ENCODE measurements at places on chromosomes 5 and 9. TPM values are rescaled to one million over a fixed set of nuclear protein-coding genes. Genes with fewer than 3 reads are reported as not detected.

Gene LCP2
- total RNA-seq, result 12.8 TPM

DNA sequence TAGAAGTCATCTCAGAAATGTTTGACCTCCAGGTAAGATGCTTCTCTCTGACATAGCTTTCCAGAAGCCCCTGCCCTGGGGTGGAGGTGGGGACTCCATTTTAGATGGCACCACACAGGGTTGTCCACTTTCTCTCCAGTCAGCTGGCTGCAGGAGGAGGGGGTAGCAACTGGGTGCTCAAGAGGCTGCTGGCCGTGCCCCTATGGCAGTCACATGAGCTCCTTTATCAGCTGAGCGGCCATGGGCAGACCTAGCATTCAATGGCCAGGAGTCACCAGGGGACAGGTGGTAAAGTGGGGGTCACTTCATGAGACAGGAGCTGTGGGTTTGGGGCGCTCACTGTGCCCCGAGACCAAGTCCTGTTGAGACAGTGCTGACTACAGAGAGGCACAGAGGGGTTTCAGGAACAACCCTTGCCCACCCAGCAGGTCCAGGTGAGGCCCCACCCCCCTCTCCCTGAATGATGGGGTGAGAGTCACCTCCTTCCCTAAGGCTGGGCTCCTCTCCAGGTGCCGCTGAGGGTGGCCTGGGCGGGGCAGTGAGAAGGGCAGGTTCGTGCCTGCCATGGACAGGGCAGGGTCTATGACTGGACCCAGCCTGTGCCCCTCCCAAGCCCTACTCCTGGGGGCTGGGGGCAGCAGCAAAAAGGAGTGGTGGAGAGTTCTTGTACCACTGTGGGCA, 642 bp downstream of the CSF2 start:
- DNase-seq, result no peak

GRCh38 chr9:17614903-17615302, 36.0 kb downstream of the SH3GL2 start:
- DNase-seq, result no peak

GRCh38 chr9:121463026-121463807, 36.4 kb downstream of the GGTA1 start:
- DNase-seq, result no peak

DNA sequence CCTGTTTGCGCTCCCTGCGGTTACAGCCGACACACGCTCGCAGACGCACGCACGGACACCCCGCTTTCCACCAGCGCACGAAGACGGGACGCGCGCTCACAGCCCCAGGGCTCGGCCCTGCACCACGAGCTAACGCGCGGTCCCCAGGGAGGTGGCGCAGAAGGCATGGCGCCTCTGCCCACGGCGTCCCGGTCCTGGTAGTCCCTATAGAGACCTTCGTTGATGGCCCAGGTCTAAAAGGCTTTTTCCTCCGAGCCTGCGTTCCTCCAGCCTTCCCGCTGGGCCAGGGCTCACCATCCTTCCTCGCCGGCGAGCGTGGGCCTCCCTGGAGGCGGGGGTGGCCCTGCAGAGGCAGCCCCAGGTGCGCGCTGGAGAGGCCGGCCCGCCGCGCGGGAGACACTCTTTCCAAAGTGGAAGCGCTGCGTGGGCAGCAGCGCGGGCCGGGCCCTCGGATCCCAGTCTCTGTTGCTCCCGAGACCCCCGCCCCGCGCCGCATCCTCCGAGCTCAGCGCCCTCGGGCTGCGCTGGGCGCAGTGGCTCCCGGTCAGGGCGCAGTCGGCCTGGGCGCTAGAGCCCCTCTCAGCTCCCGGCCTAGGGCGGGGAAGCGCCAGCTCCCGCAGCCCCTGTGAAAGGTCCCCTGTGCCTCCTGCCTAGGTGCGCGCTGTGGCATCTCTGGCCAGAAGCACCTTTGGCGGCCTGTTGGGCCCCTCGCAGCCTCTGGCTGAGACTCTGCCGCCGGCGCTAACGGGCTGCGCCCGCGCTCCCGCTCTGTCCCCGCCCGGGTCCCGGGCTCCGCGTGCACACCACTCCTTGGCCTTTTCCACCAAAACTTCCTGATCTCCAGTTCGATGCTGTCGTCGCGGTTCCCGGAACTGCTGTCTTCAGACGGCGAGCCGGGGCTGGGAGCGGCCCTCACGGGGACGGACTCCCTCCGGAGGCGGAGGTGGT, 31.9 kb upstream of the FANCC start:
- DNase-seq, result no peak

DNA sequence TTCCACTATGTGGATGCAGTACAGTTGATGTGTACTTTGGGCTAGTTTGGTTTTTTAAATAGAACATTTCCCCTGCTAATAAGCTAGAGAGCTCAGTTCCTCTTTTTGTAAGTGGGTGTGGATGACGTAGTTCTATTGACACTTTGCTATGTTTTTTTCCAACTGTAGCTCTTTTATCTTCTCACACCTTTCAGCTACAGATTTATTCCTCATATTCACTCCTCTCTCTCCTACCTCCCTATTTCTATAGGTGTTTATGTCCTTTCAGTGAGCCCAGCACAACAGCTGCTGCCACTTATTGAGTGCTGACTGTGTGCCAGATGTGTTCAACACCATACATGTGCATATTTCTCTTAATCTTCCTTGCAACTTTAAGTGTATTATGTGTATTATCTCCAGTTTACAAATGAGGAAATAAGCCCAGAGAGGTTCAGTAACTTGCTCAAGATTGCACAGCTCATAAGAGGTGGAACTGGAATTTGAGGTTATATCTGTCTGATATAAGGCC, 215.7 kb downstream of the SEMA6A start:
- DNase-seq, result no peak

- DNase-seq, result no peak
Measured at GRCh38 chr9:114037249-114037648, 40.9 kb downstream of the AMBP start.

GRCh38 chr9:80407220-80407619, 835.5 kb downstream of the TLE4 start:
- no peak for DNase-seq

DNA sequence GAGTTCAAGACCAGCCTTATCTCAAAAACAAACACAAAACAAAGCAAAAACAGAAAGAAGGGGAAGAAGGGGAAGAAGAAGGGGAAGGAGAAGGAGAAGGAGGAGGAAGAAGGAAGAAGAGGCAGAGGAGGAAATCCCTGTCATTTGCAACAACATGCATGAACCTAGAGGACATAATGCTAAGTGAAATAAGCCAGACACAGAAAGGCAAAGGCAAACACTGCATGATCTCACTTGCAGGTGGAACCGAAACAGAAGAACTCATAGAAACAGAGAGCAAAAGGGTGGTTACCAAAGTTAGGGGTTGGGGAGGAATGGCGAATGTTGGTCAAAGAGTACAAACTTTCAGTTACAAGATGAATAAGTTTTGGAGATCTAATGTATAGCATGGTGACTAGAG, 135.4 kb downstream of the UGCG start:
- no peak for DNase-seq

DNA sequence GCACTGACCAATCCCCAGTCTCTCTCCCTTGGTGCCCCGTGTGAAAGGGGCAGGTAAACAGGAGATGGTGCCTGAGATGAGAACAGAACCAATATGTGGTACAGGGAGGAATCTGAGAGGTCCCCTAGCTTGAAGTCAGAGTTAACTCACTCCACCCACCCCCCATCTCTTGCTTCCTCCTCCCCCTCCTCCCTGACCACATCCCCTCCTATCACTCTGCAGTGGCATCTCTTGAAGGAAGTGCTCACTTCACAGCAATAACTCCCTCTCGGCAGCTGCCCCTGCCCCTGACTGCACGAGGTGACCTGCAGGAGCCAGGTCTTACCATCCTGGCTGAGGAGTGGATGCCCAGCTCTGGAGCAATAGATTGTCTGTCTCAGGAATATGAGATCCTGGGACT, 224.0 kb downstream of the GAS1 start:
- no peak for DNase-seq

Gene OLFML2A
- 9.0 TPM for total RNA-seq

DNA sequence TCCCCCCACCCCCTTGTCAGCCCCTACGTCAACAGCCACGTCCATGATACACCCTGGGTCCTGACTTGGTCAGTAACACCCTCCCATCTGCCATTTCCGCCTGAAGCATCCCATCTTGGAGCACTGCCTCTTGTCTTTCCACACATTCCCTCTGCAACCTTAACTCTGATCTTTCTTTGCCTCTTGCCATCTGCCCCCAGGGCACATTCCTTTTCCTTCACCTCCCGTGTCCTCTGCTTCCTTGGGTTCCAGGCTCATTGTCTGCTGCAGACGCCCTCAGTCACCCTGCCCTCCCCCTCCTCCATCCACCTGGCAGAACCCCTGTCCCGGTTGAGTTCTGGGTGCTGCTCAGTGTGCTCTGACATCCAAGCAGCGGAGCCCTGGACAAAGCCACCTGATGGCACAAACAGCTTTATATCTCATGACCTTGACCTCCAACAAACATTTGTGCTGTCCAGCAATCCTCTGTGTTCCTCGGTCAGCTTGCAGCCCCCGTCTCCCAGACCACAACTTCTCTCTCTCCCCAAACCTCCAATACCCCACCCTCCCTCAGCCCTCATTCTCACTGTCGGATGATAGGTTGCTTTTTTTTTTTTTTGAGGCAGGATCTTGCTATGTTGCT, 97.7 kb upstream of the IER5L start:
- no peak for DNase-seq

GRCh38 chr5:163407034-163407655, 30.2 kb upstream of the CCNG1 start:
- no peak for DNase-seq

- DNase-seq, result no peak
Measured at GRCh38 chr9:119298076-119298853, 71.0 kb downstream of the BRINP1 start.

GRCh38 chr9:126722922-126723806, 81.7 kb upstream of the ZBTB43 start:
- DNase-seq, result no peak

Gene GFI1B
- not detected for total RNA-seq

GRCh38 chr5:65734921-65735320, 12.9 kb downstream of the NLN start:
- DNase-seq, result no peak

- no peak for DNase-seq
Measured at GRCh38 chr5:31113666-31114350, 79.7 kb upstream of the CDH6 start.

GRCh38 chr5:119063579-119064379, 7.1 kb upstream of the DMXL1 start:
- DNase-seq, result no peak

- no peak for DNase-seq
Measured at GRCh38 chr5:159458217-159458711, 128.0 kb upstream of the IL12B start.

Gene PCDHGB5
- total RNA-seq, result 7.2 TPM

Gene IL9
- not detected for total RNA-seq

- no peak for DNase-seq
Measured at GRCh38 chr5:78763659-78764189, 115.2 kb upstream of the LHFPL2 start.

Gene CFAP77
- total RNA-seq, result not detected
